Activated T-cell treated with anti-CD3 and anti-CD28 coated beads, Interleukin-2, amount 50 U/mL, for 72 hours (primary cell): ENCODE measurements at places on chromosomes 3 and 15. TPM values are rescaled to one million over a fixed set of nuclear protein-coding genes. Genes with fewer than 3 reads are reported as not detected.

GMNC gene
- not detected for total RNA-seq

LCTL gene
- total RNA-seq = not detected

ESYT3 gene
- 0.22 TPM for total RNA-seq

DISP2 gene
- 0.34 TPM for total RNA-seq

C3orf22 gene
- total RNA-seq = not detected

CMTM8 gene
- total RNA-seq = 9.0 TPM

DNA sequence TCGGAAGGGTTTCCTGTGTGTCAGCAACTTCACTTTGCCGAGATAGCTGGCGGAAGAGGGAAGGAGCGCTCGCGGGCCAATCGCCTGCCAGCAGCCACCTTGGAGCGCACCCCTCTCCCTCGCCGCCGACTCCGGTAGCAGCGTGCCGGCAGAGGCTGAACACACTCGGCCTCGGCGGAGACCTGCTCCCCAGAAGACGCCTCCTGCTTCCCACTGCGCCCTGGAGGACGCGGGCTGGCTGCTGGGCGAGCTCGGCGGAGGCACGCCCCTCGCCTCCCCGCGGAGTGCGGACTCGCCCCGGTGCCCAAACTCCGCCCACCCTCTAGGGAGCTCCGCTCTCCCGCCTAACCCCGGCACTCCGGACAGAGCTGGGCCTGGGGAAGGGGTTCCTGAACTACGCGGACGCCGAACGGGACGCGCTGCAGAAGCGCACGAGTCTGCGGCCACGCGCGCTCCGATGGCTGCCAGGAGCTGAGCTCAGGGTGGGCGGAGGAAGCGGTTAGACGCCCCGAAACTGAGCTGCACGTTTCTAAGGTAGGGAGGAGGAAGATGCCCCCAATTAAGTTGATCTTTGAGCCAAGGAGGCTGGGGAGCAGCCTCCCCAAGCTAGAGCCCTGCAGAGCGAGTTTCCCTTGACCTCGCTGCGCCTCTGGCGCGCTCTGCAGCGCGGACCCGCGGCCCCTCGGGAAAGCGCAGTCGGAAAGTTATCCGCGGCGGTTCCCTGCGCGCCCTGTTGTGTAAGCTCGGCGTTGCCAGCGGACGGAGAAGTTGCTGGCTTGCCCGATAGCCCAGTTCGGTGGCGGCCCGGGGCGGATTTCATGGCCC lies at the start of gene P2RY1:
P2RY1 (plus strand) TSS at position 356 of the 825 bp plus-strand sequence. CDS start 652 bp downstream, outside the sequence.
- no peak within 1 kb of the TSS for H3K27ac ChIP-seq
- peak within 1 kb of the TSS; percentile 92 for H3K4me3 ChIP-seq
- DNase-seq = peak; percentile 37
- H3K4me1 ChIP-seq = peaks cover 14% of the 10 kb centered on the region
- H3K36me3 ChIP-seq = peaks cover 2% of the 10 kb centered on the region

- H3K27me3 ChIP-seq = peaks cover 7% of the 10 kb centered on the region
- no peak for DNase-seq
- H3K36me3 ChIP-seq = peaks cover under 1% of the 10 kb centered on the region
- H3K27ac ChIP-seq = no peak overlapping the region
These were observed 155.2 kb upstream of the UBE2E1 start for GRCh38 chr3:23650371-23651140.

DNA sequence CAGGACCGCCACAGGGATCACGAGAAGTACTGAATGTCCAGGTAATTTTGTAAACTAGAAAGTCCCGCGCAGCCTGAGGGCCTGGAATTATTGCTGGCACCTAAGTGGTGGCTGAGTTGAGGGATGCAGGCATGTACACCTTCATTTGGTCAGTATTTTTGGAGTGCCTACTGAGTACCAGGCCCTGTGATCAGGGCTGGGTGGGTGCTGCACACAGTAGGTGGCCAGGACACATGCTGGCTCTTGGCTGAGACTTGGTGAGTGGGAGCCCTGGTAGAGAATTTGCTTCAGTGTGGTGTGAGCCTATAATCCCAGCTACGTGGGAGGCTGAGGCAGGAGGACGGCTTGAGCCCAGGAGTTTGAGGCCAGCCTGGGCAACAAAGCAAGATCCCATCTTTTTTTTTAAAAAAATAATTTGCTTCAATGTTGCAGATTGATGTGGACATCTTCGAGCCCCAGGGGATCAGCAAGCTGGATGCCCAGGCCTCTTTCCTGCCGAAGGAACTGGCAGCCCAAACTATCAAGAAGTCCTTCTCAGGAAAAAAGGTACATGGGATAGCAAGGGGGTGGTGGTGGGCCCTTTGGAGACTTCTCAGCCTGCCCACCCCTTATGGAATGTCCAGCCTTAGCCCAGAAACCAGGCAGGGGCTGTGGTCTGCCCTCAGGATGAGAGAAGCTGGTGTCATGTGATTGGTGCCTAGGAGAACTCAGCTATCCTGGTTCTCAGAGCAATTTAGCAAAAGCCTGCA lies 2.6 kb downstream of the ITIH1 start:
- H3K4me3 ChIP-seq = no peak overlapping the region
- no peaks in the 10 kb centered on the region for H3K4me1 ChIP-seq
- peaks cover 5% of the 10 kb centered on the region for H3K27me3 ChIP-seq
- DNase-seq = no peak

- H3K36me3 ChIP-seq = peaks cover 2% of the 10 kb centered on the region
- H3K27ac ChIP-seq = no peak overlapping the region
- peak overlapping the region; percentile 97 for H3K4me3 ChIP-seq
- H3K4me1 ChIP-seq = peaks cover 24% of the 10 kb centered on the region
- DNase-seq = no peak
These were observed 2.1 kb downstream of the SLC41A3 start for GRCh38 chr3:126081618-126082361.

DNA sequence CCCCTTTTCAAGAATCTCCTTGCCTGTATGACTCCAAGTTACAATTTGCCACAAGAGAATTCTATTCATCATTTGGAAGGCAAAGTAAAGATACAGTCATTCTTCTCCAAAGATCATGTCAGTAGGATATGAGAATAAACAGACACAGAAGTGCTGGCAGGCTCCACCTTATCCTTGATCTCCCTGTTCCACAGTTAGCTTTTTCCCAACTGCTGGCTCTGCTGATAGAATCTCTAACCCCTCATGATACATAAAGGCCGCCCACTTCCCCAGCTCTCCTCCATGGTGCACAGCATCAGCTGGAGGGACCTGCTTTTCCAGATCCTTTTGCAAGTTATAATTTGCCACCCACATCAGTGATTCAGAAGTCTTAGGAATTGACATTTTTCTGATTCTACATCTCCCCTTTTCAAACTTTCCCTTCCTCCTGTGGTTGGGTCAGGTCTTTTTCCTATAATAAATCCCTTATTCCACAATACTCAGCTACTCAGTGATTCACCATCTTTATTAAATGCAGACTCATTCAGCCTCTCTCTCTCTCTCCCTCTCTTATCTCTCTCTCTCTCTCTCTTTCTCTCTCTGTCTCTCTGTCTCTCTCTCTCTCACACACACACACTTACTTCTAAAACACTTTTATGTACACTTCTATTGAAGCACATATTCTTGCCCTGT lies 465.4 kb downstream of the GBE1 start:
- H3K4me3 ChIP-seq = no peak overlapping the region
- no peaks in the 10 kb centered on the region for H3K36me3 ChIP-seq
- DNase-seq = no peak
- H3K27me3 ChIP-seq = no peaks in the 10 kb centered on the region
- H3K4me1 ChIP-seq = no peaks in the 10 kb centered on the region
- no peak overlapping the region for H3K27ac ChIP-seq
